Peyer's patch (tissue), 4 donors: ENCODE measurements at places on chromosomes 1 and 21. TPM values are rescaled to one million over a fixed set of nuclear protein-coding genes. Genes with fewer than 3 reads are reported as not detected.

TYW3 gene
- total RNA-seq, result 12.4 TPM

FCGR3A gene
- not detected for total RNA-seq

CD244 gene
- total RNA-seq, result not detected

CD1C gene
- total RNA-seq, result 1.3 TPM

KHDRBS1 gene
- total RNA-seq, result 54.5 TPM

MAP3K7CL gene
- total RNA-seq, result 4.9 TPM

TSPAN1 gene
- 171 TPM for total RNA-seq

EFNA3 gene
- 5.8 TPM for total RNA-seq

ZFP69B gene
- 0.88 TPM for total RNA-seq

AKR7A3 gene
- total RNA-seq, result 574 TPM

S100A8 gene
- total RNA-seq, result not detected

MYOCOS gene
- total RNA-seq, result not detected

KCNJ6 gene
- total RNA-seq, result 0.83 TPM

OR2AK2 gene
- not detected for total RNA-seq

PROK1 gene
- total RNA-seq, result not detected

FGR gene
- total RNA-seq, result 1.1 TPM

AMY1A gene
- not detected for total RNA-seq

C1QA gene
- 12.3 TPM for total RNA-seq

NPPA gene
- not detected for total RNA-seq

TSSK3 gene
- not detected for total RNA-seq

CFHR2 gene
- total RNA-seq, result not detected

SPATA1 gene
- not detected for total RNA-seq

SPRR2F gene
- not detected for total RNA-seq

HRNR gene
- total RNA-seq, result not detected

C1QC gene
- total RNA-seq, result 30.1 TPM

PDZK1 gene
- total RNA-seq, result 223 TPM

ASTN1 gene
- not detected for total RNA-seq

UMODL1 gene
- total RNA-seq, result 0.53 TPM

TLCD4 gene
- total RNA-seq, result 18.9 TPM

PGBD2 gene
- total RNA-seq, result 9.9 TPM

FMN2 gene
- 0.54 TPM for total RNA-seq

ADAM30 gene
- total RNA-seq, result not detected

C1orf74 gene
- 1.7 TPM for total RNA-seq

PRR9 gene
- total RNA-seq, result not detected

NUF2 gene
- total RNA-seq, result 1.1 TPM

TAF12 gene
- 15.1 TPM for total RNA-seq

LAMC1 gene
- total RNA-seq, result 46.4 TPM

NHLH1 gene
- total RNA-seq, result not detected

ATP6V1G3 gene
- not detected for total RNA-seq

LRRN2 gene
- 1.6 TPM for total RNA-seq

OR4F29 gene
- not detected for total RNA-seq
